ENCODE measurements at places on chromosomes 4 and X. TPM values are rescaled to one million over a fixed set of nuclear protein-coding genes. Genes with fewer than 3 reads are reported as not detected.
A peak's percentile ranks its signal among the peaks of the same experiment; 100 is the strongest.

The MAGEA12 gene
- total RNA-seq: not detected

DNA sequence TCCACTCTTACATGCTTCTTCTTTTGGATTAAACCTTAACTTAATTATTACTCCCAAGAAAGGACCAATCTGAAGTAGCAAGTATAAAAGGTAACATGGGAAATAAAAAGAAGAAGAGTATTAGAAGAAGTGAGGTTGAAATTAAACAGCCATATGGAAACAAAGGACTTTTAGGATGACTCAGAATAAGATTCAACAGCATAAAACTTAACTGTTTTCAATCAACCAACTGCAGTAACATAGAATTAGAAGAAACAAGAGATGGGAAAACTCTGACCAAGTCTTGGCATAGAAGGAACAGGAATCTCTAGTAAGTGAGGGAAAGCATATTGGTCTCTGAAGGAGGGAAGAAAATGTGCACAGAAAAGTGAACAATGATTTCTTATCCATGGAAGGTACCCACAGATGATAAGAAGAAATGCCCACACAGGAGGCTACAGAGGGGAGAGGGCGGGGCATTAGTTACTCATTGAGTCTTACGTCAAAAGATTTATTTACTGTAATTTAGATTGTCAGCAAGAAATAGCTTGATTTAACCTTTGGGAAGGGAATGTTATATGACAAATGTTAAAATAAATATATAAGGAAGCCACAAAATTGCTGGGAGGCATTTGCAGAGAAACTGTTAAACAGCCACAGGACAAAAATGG lies 177.3 kb downstream of the BANK1 start:
- DNase-seq: no peak

The CDKL2 gene
- 0.92 TPM for total RNA-seq

DNA sequence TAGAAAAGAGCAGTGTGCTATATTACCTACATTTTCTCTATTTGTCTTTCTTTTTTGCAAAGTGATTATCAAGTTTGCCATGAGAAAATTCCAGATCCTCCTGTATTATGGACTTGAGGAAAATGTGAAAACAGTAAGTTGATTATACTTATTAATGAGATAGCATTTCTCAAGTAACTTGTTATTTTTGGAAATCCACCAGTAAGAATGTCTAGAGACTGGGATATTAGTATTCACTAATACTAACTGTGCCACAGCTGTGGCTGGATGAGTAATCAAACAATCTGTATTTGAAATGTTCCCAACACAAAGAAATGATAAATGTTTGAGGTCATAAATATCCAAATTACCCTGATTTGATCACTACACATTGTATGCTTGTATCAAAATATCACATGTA lies 147.0 kb upstream of the CTSO start:
- no peak for DNase-seq

DNA sequence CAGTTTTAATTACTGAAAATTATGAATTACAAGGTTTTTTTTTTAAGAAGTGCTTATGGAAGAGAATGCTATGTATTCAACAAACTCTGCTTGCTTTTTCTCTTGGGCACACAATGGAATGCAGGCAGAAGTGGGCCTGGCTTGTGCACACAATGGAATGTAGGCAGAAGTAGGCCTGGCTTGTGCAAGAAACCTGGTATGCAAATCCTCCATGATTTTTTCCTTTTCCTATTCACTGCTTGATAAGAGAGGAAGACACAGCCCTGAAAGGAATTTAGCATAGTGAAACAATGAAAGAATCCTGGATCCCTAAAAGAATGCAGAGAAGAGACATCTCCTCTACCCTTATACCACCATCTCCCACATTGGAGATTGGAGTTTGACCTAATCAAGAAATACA lies 138.4 kb downstream of the COL25A1 start:
- no peak for DNase-seq

The TTC29 gene
- not detected for total RNA-seq

The LIN54 gene
- 12.1 TPM for total RNA-seq

GRCh38 chr4:153465615-153466080 lies 512 bp upstream of the TMEM131L start:
- no peak for DNase-seq

The GSX2 gene
- not detected for total RNA-seq

DNA sequence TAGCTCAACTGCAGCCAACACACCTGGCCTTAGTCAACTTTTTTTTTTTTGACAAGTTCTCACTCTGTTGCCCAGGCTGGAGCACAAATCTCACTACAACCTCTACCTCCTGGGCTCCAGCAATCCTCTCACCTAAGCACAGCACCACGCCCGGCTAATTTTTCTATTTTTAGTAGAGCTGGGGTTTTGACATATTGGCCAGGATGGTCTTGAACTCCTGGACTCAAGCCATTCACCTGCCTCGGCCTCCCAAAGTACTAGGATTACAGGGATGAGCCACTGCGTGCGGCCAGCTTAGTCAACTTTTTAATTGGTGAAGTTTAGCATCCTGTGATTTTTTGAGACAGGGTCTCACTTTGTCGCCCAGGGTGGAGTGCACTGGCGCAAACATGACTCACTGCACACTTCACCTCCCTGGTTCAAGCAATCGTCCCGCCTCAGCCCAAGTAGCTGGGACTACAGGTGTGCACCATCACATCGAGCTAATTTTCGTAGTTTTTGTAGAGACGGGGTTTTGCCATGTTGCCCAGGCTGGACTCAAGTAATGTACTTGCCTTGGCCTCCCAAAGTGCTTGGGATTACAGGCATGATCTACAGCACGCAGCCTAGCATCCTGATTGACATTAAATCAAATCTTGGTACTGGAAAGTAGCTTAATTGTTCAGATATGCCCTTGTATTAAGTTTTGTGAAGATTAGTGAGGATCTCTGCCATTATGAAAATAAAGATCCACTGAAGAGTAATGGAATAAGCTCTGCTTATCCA lies 8.3 kb downstream of the HNRNPDL start:
- DNase-seq: no peak

The RTL5 gene
- total RNA-seq: 1.1 TPM

DNA sequence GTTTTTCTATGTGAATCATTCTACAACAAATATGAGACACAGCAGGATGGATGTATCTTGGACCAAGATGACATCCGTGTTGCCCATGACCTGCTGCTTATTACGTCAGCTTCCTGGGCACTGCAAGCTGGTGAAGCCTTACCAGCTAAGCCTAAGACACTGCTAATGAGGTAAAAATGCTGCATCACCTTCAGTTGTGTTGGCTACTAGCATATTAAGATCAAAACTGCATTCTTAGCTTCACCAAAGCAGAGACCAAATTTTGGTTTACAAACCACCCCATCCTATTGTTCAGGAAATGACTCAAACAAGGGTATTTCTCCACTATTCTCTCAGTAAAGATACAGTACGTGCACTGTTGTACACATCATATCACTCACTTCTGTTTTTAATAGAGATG lies 50.3 kb downstream of the MAML3 start:
- no peak for DNase-seq

GRCh38 chrX:65878456-65878855 lies 161.4 kb downstream of the VSIG4 start:
- no peak for DNase-seq

GRCh38 chrX:69165087-69165651 lies at the start of gene PJA1:
Gene PJA1, minus strand, starts transcription at chrX:69165453. Its CDS starts 2,380 bp downstream, at chrX:69163073.
- DNase-seq: peak; percentile 49

The INTS6L gene
- total RNA-seq: 26.7 TPM

GRCh38 chr4:138037696-138038095 lies 204.5 kb downstream of the SLC7A11 start:
- no peak for DNase-seq

DNA sequence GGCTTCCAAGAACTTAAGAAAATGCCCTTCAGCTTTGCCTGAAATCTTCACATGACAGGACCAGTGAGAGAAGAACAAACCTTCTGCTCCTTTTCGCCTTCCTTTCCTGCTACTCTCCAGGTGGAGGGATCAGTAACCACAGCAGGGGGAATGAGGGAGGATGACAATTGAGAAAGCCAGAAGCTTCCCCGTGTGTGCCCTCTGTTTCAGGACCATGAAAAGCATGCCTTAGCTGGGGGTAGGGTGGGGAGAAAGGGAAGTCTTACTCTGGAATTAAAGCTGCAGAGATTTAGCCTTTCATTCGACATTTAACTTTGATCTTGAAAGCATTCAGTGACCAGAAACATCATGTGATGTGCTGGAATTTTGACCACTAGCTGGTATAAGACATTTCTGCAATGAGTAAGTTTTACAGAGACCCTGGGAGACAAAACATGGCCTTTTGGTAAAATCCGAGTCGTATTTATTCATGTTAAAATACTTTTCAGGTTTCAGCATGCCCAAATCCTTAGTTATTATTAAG lies 10.6 kb upstream of the PUDP start:
- DNase-seq: no peak

DNA sequence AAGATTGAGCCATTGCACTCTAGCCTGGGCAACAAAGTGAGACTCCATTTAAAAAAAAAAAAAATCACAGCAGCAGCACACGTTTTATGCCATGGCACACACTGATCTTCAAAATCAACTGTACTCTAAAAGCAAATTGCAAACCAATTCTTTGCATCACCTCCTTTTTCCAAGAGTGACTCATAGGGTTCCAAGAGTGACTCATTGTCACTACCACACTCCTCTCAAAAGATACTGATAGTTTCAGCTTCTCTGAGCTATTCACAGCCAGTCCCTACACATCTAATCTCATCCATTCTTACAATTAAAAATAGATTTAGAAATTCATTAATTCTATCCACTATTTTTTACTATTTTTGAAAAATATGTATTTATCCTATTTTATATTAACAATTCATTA lies 1494.9 kb upstream of the AGA start:
- no peak for DNase-seq

GRCh38 chr4:169246279-169246678 lies 24.5 kb downstream of the SH3RF1 start:
- DNase-seq: no peak

The EPHA5 gene
- total RNA-seq: not detected

DNA sequence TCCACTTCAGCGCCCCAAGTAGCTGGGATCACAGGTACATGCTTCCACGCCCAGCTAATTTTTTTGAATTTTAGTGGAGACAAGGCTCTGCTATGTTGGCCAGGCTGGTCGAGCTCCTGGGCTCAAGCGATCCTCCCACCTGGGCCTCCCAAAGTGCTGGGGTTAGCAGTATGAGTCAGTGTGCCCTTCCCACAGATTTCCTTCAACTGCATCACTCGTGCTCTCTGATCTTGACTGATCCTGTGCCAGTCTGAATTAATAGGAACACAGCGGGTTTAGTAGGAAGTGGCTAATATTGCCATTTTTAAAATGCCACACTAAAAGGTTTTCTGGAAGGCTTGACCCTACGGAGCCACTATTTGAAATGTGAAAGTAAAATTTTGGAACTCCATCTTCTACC lies 4.3 kb upstream of the SHROOM2 start:
- no peak for DNase-seq

DNA sequence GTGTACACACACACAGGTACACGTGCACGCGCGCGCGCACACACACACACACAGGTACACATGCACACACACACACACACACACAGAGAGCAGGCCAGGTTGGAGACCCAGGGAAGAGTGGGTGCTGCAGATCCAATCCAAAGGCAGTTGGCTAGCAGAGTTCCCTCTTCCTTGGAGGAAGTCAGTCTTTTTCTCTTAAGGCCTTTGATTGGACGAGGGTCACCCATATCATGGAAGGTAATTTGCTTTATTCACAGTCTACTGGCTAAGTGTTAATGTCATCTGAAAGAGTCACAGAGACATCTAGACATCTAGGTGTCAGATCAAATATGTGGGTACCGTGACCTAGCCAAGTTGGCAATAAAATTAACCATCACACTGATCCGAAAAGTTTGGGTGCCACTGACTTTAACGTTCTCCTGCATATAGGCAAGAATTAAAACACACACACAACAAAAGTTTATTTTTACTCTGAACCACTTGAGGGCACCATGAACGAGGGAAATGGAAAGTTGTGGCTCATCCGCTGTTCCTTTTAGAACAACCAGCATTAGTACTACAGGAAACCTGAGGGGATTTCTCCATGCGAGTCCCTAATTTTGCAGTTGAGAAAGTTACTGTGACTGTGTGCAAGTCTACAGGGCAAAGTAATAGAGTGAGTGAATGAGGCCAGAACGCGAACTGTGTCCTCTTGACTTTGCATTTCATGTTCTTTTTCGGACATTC lies 66.0 kb upstream of the STOX2 start:
- DNase-seq: no peak

DNA sequence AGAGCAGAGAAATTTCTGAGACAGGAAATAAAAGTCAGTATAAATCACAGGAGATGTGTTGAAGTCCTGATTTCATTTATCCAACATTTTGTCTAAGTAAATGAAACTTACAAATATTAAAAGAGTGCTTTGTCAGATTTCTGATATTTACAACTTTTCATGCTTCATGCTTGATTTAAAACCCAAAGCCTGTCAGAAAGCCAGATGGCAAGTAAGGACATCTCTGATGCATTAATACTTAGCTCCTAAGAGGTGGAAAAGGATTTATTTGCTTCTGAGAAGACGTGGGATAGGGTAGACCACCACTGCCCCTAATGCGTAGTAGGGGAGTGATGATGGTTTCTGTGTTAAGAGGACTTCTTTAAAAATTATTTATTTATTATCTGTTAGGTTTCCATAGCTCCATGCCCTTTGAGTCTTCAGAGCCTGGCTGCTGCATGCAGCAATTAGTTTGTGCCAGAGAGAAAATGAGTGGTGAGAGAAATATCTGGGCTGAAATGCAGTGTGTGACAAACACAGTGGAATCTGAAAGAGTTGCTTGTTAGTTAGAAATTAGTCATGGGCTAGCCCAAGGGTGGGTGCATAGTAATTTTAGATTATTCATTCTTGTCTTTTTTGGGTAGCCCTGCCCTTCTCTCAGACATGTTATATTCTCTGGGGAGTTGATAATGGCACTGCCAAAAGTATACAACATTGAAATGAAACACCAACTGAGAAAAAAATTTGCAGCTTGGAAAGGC lies 333.8 kb downstream of the C4orf33 start:
- no peak for DNase-seq

The IL9R gene
- 0.69 TPM for total RNA-seq

The RBM10 gene
- 27.3 TPM for total RNA-seq

The TCEAL3 gene
- total RNA-seq: 5.0 TPM

GRCh38 chr4:58286335-58286734 lies 1176.2 kb upstream of the IGFBP7 start:
- no peak for DNase-seq

- DNase-seq: no peak
Measured at GRCh38 chr4:66223068-66223703, 552.9 kb upstream of the EPHA5 start.

The USP51 gene
- total RNA-seq: 2.3 TPM
